Stimulated activated CD4-positive, alpha-beta T cell treated with anti-CD3 and anti-CD28 coated beads, Interleukin-15, amount 100 ng/mL, for 48 hours (primary cell): ENCODE measurements at places on chromosomes 1 and 21.

DNA sequence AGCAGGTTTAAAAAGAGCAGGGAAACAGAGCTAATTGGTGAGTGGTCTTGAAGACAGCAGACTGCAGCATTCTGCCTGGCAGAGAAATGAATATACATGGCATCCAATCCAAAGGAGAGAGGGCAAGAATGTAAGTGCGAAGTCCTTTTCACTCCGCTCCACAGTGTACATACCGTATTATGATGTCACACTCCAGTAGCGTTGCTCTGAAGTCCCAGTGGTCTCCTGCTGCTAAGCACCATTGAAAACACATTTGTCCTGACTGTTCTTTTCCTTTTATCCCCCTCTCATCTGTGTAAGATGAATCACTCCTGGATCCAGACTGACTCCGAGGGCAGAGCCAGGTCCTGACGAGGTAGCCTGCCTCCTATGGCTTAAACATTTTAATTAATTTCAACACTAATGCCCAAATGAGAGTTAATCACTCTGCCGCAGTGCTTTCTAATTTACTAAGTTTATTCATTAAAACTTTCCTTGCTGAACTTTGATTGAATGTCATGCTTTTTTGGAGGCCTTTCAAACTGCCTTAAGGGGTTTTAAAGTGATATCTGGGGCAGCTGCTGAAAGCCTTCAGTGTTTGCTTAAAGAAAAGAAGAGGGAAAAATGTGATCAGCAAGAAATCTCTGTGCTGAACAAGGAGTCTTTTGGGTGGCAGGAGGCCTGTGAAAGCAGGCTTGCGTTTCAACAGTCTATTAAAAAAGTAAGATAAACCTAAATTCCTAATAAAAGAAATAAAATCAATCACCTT lies 227.2 kb downstream of the ATG4C start:
- DNase-seq: no peak

DNA sequence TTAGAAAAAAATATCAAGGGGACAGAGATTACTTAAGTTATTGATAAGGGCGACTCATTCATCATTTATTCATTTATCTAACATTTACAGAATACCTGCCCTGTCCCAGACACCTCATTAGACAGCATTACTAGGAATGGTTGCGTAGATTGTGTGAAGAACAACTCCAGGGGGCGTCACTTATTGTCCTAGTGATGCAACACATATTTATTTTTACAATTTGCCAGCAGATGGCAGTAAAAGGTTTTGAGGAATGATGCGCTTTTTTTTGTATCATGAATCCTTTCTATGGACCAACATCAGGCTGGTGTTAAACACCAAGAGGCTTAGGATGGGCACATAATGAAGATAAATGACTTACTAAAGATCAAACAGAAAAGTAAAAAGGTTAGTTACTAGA lies 5.5 kb downstream of the NCAM2 start:
- DNase-seq: no peak

- no peak for DNase-seq
Observed at GRCh38 chr1:178004926-178005391, 35.1 kb upstream of the SEC16B start.

GRCh38 chr1:212412374-212412773 lies 2.3 kb downstream of the PACC1 start:
- no peak for DNase-seq
